ENCODE measurements at places on chromosomes 7 and 10. TPM values are rescaled to one million over a fixed set of nuclear protein-coding genes. Genes with fewer than 3 reads are reported as not detected.

The IGFBP3 gene
- 175 TPM for polyA plus RNA-seq

DNA sequence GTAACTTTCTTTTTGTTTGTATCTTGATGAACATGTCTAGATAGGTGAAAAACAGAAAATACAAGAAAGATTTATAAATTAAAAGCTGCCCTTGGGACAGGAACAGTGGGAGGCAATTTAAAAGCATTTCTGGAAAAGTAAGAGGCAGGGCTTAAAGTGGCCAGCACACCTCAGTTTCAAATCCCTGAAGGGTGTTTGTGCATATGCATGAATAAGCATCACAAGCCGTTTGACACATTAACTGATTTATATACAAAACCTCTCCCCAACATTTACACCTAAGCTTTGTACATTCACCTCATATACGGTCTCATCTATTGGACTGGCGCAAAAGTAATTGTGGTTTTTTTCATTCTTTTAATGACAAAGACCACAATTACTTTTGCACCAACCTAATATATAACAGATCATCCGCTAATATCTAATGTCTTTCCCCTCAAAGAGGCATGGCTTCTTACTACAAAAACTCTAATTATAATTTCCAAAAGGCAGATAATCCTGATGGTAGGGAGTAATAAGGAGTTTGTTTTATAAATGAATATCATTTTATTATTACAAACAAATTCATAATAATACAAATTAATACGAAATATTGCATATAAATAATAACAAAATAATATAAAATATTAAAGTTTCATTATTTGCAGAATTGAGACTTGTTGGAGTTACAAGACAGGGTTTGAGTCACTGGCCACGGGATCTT lies 48.3 kb downstream of the LRGUK start:
- no peak for DNase-seq

DNA sequence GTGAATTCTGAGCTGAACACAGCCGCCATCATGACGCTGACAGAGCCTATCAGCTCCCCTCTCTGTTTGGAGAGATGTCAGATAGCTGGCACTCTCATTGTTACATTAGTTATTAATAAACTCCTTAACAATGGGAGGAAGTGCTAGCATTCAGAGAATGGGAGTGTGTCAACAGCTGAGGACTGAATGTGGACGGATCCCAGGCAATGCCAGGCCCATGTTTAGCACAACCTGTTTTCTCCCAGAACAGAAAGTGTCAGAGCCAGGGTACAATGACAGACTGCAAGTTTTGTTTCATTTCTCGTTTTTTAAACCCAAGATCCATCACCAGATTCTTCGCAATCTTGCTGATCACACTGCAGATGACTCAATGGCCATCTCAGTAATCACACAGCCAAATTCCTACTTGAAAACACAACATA lies 99.6 kb downstream of the PRPF18 start:
- DNase-seq, result no peak

The GPER1 gene
- 5.6 TPM for polyA plus RNA-seq

- no peak for DNase-seq
Measured at GRCh38 chr10:5540891-5541290, 16.1 kb downstream of the CALML3 start.

The FGL2 gene
- 104 TPM for polyA plus RNA-seq

The WIPF3 gene
- polyA plus RNA-seq, result 5.7 TPM

DNA sequence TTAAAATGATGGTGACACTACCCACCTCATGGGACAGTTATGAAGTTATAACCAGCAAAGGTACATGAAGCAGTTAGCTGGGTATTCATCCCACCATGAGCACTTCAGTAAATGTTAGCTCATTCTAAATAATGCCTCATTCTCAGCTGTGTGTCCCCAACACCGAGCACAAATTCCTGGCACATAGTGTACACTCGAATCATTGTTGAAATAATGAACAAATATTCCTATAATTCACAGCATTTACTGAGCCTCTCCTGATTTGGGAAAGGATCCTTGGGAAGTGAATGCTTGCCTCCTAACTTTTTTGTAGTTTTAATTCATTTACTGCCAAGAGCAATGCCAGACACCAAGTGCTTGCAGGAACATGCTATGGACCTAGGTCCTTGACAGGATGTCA lies 235.2 kb downstream of the DGKI start:
- no peak for DNase-seq

DNA sequence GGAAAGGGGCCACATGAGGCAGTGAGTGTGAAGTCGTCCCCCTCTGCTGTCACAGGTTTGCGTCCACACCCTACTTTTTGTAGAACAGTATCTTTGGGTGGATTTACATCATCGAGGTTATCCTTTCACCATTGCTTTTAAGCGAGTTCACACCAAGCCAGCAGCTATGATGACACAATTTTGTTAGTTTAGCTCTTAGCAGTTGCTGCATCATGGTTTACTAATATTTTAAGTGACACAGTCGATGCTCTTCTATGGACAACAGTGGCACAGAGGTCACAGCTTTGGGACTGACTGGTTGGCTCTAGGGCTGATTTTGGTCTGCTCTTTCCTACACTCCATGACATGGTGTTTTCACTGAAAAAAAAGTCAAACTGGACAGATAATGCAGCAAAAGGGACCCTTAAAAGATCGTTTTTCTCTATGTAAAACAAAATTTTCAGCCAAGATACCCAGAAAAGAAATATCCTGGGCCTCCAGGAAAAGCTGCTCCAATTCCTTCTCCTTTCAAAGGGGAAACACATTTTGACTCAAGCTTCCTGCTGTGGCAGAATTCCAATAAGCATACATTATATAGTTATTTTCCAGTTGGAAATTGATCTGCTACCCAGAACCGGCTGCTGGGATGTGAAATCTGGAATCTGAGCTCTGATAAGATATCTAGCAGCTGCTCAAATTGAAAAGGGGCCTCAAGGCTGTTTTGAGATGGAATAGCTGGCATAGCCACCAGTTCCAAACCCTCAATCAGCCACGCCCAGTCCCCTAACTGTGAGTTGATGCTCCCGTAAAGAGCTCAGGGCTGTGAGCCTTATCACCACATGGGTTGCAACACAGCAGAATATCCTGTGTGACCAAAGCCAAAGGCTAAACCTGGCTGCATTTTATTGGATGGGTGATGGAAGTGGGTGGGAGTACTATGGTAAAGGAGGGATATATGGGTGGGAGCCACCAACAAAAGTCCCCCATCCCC lies 114.2 kb downstream of the SMURF1 start:
- DNase-seq, result no peak

DNA sequence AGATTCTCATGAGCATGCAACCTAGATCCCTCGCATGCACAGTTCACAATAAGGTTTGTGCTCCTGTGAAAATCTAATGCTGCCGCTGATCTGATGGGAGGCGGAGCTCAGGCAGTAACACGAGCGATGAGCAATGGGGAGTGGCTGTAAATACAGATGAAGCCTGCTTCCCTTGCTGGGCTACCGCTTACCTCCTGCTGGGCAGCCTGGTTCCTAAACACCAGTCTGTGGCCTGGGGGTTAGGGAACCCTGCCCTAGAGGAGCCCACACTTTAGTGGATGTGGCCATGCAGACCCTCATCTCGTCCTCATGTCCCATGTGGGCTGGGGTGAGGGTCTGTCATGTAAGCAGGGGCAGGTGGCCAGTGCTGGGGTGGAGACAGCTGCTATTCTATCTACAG lies 417.6 kb downstream of the GLRX3 start:
- DNase-seq, result no peak

The NPM3 gene
- polyA plus RNA-seq, result 53.8 TPM

DNA sequence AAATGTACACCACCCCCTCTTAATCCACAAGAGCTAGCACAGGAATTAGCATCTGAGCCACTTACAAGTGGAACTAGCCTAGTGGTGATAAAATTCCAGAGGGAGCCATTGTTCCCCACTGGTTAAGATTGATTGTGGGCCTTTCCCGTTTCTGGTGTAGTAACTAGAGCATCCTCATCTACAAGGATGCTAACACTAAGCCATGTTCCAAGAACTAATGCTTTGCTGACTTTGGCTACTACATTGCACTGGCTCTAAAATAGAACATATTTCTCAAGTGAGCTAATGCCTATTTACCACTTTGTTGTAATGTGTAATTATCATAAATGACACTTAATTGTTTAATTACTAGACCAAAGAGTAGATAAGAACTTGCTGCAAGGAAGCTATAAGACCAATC lies 143.7 kb downstream of the FZD1 start:
- no peak for DNase-seq

The NRCAM gene
- 21.4 TPM for polyA plus RNA-seq

GRCh38 chr7:22364900-22365299 lies 7.9 kb upstream of the RAPGEF5 start:
- no peak for DNase-seq

- no peak for DNase-seq
Measured at GRCh38 chr7:94832051-94832450, 75.3 kb upstream of the PPP1R9A start.

GRCh38 chr7:135939261-135939812 lies 37.8 kb downstream of the MTPN start:
- no peak for DNase-seq

GRCh38 chr7:4550117-4550516 lies 132.0 kb upstream of the FOXK1 start:
- no peak for DNase-seq

The C7orf57 gene
- 0.07 TPM for polyA plus RNA-seq

DNA sequence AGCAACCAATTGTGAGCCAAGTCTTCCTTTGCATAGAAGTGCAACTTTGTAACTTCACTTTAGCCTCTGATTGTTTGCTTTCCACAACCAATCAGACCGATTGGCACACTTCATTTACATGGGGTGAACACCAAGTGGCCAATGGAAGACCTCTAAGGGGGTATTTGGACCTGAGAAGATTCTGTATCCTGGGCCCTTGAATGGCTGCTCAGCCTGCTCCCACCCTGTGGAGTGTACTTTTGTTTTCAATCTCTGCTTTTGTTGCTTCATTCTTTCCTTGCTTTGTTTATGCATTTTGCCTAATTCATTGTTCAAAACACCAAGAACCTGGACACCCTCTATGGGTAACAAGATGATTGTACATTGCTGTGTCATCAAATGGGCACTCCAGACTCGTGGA lies 385.7 kb upstream of the NRP1 start:
- no peak for DNase-seq

- DNase-seq, result no peak
Measured at GRCh38 chr10:30166929-30167328, 107.5 kb upstream of the JCAD start.

DNA sequence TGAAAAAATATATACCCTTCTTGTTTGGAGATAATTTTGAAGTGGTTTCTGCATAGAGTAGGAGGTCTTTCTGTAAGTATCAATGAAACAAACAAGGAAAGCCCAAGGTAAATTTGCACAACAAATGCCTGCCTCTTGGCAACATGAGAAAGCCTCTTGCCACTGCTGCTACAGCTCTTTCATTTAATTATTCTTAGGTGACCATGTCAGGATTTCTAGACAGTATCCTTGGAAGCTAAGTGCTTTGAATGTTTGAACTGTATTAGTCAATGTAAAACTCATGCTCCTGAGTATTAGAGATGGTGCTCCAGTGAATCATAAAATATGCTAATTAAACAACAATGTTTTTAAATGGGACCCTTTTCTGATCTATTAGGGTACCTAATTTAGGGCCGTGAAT lies 81.2 kb upstream of the ITGB1 start:
- DNase-seq, result no peak

DNA sequence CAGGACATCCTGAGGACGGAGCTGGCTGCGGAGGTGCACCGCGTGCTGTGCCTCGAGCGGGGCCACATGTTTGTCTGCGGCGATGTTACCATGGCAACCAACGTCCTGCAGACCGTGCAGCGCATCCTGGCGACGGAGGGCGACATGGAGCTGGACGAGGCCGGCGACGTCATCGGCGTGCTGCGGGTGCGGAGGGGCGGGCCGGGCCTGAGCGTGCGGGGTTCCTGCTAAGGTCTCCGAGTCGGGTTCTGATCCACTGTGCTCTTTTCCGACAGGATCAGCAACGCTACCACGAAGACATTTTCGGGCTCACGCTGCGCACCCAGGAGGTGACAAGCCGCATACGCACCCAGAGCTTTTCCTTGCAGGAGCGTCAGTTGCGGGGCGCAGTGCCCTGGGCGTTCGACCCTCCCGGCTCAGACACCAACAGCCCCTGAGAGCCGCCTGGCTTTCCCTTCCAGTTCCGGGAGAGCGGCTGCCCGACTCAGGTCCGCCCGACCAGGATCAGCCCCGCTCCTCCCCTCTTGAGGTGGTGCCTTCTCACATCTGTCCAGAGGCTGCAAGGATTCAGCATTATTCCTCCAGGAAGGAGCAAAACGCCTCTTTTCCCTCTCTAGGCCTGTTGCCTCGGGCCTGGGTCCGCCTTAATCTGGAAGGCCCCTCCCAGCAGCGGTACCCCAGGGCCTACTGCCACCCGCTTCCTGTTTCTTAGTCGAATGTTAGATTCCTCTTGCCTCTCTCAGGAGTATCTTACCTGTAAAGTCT lies 10.4 kb downstream of the ATG9B start:
- peak; percentile 76 for DNase-seq

The OR6V1 gene
- polyA plus RNA-seq, result not detected

All from left renal pelvis (tissue), 4 donors.